ENCODE measurements at places on chromosomes 2 and 18. TPM values are rescaled to one million over a fixed set of nuclear protein-coding genes. Genes with fewer than 3 reads are reported as not detected.

UGT1A4 gene
- not detected for total RNA-seq

SERPINB2 gene
- total RNA-seq, result 67.6 TPM

DNA sequence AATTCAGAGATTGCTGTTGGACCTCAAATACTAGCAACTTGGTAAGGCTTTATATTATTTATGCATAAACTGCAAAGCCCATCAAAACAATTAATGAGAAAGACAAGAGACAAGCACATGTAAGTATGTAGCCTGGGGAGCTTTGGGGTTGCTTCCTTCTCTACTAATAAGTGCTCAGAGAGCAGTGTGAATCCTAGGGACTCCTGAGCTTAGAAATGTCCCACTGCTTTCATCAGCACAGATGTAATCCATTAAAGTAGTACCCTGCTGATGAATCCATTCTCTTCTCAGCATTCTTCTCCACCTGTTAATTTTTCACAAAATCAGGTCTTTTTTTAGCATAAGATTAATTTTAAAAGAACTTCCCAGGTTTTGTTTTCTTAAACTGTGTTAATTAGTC lies 485.6 kb downstream of the PTH2R start:
- DNase-seq, result no peak

TTN gene
- total RNA-seq, result 5.5 TPM

DNA sequence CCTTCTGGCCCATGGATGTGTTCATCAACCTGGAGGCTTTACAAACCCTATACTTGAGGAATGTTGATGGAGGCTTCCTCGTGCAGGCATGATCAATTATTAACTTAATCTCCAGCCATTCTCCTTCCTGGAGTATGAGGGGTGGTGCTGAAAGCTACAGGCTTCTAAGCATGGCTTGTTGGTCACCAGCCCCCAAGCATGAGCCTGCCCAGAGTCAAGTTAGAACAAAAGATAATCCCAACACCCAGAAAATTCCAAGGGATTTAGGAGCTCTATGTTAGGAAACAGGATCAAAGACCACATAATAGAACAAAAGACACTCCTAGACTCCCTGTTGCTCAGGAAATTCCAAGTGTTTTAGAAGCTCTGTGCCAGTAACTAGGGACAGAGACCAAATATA lies 63.1 kb downstream of the FAM171B start:
- DNase-seq, result no peak

Measured in fibroblast of the aortic adventitia (primary cell).